Foreskin keratinocyte (primary cell): ENCODE measurements at places on chromosomes 7 and 10.

- DNase-seq, result no peak
Observed at GRCh38 chr7:107838816-107839565, 36.0 kb upstream of the SLC26A3 start.

DNA sequence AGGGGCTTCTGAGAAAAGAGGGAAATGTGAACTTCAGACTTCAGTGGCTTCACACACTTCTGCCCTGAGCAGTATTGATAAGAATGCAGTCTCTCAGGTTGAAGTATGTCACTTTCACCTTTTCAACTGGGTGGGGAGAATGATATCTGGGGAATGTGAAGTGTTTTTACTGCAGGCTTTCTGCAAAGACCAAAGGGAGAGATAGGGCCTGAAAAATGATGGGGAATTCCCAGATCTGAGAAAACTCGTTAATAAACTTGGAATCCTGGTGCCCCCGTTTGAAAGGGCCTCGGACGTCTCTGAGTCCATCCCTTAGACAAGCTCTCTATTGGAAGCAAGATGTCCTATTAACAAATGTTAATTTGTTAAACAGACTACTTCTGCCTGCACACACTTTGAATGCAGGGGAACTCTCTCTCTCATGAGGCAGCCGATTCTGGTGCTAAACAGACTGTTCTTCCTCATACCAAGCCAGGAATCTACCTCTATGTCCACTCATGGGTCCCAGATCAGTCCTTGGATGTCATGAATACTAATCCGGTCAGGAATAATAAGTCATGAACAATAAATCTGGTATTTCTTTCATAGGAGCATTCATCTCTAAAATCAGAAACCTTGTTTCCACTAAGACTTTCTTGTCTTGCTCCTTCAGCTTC, 193.6 kb downstream of the JCAD start:
- DNase-seq, result peak; percentile 42

DNA sequence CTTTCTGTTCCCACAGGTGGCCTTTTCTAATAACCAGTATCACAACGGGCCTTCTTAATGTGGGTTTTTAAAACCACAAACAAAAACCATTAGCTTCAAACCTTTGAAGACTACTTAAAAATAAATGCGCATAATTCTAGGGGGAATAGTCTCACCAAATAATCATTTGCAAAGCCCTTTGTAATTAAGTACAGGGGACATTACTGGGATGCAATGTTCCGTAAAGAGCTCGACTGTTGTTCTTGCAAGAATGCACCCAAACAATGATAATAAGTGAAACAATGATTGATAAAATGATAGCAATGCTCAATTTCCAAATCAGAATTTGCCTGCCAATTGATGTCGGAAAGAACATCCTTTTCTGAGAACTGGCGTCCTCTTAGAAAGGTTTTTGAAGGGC, 589.1 kb upstream of the ADARB2 start:
- no peak for DNase-seq

- DNase-seq, result no peak
Observed at GRCh38 chr10:64116707-64117106, 595.5 kb downstream of the REEP3 start.

DNA sequence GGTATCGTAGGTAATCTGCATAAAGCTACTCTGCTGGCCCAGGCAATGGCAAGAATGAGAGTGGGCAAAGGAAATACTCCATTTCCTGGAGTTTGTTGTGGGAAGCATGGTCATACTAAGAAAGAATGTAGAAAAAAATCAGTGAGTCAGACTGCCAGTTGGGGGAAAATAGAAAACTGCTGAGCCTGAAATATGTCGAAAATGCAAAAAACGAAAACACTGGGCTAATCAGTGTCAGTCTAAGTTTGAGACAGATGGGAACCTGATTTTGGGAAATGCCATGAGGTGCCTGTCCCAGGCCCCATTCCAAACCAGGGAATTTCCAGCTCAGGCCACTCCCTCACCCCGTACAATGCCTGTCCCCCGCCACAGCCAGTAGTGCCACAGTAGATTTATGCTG, 150.0 kb downstream of the ZNF33B start:
- DNase-seq, result no peak

DNA sequence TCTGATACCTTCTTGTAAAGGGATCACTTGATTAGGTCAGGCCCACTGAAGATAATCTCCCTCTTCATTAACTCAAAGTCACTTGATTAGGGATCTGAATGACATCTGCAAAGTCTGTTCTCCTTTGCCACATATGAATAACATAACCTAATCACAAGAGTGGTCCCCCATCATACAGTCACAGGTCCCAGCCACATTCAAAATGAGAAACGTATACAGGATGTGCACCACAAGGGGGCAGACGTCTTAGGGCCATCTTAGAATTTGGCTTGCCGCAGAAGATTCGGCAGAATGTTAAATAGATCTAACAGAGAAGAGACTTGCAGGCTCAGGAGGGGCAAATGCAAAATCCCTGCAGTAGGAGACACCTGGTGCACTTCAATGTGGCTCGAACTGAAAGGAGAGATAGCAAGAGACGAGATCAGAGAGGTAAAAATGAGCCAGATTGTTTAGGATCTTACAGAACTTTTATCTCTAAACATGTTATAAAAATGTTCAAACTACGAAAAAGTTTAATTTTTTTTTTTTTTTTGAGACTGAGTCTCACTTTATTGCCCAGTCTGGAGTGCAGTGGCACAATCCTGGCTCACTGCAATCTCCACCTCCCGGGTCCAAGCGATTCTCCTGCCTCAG, 10.4 kb upstream of the SMC3 start:
- DNase-seq, result no peak

- DNase-seq, result no peak
Observed at GRCh38 chr10:8041284-8041991, 13.1 kb upstream of the GATA3 start.

DNA sequence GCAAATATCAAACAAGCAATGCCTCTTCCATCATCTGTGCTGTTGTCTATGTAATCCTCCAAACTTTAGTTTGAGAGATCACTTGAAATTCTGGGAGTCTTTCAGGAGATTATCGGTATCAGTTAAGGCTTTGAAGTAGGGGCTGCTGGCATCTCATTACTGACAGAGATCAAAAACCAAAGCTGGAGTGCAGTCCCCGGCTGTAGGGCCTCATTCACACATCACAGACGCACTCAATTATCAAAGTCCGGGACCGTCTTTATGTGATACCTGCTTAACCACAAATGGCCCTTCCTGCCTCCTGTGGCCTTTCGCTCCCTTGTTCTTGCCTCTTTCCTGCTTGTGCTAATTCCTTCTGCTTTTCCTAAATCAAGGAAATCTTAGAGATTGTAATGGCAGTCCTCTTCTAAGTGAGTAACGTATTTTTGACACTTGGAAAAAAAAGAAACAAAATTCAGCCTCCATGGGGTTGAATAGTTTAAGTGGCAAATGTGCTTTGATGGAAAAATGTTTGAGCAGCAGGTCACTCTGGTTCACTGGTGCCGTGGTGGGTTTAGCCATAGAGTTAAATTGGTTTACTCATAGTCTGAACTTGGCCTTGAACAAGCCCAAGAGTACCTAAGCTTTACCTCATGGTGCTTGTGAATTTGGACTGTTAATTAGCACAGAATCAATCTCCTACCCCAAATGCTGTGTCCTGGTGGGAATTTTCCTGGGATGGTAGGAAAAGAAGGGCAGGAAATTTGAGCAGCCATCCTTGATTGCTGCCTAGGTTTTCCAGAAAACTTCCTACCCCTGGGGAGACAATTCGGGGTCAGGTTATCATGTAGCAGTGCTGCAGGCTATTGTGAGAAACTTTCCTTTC, 178.9 kb upstream of the LYZL1 start:
- DNase-seq, result no peak

DNA sequence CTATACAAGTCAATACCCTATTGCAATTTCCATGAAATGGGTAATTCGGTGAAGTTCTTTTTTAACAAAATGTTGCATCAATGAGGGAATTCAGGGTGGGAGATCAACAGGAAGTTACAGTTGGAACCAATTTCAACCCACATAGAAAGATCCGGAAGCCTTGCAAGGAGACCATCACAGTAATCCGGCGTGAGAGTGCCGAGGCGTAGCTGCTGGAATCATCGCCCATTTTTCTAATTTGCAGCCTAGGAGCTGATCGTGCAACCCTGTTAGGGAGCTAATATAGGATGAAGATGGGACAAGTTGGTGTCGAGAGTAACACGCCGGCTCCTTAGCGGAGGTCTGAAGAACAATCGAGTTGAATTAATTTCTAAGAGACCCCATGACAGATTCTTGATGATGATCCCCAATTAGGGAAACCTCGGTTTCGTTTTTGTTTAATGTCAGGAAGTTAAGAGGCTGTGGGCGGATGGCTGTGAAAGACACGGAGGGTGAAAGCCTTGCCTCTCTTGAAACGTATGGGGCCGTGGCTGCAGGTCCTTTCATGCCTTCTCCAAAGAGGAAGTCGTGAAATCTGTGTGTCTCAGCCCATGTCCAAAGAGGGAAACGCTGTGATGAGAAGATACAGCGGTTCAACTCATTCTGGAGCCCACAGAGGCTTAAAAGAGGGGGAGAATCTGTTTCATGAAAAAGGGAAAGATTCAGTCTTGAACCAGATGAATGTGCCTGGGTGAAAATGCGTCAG, 51.2 kb upstream of the CARD11 start:
- no peak for DNase-seq

GRCh38 chr7:44448922-44449583, 41.4 kb downstream of the NUDCD3 start:
- DNase-seq, result no peak

DNA sequence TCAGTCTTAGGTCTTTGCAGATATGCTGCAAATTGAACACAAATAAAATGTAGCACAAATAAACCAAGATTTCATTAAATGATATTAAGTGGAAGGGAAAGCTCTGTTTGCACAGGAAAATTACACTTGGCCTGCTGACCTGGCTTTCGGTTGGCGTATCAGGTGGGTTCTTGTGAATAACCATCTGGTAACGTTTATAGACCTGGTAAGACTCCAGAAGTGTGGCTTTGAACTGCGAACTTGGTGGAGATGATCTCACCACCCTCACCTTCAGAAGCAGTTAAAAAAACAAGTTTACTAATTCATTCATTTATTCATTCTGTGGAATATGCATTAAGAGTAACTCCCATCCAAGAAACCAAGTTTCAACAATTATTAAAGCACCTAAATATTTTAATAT, 28.1 kb downstream of the ATE1 start:
- DNase-seq, result no peak

DNA sequence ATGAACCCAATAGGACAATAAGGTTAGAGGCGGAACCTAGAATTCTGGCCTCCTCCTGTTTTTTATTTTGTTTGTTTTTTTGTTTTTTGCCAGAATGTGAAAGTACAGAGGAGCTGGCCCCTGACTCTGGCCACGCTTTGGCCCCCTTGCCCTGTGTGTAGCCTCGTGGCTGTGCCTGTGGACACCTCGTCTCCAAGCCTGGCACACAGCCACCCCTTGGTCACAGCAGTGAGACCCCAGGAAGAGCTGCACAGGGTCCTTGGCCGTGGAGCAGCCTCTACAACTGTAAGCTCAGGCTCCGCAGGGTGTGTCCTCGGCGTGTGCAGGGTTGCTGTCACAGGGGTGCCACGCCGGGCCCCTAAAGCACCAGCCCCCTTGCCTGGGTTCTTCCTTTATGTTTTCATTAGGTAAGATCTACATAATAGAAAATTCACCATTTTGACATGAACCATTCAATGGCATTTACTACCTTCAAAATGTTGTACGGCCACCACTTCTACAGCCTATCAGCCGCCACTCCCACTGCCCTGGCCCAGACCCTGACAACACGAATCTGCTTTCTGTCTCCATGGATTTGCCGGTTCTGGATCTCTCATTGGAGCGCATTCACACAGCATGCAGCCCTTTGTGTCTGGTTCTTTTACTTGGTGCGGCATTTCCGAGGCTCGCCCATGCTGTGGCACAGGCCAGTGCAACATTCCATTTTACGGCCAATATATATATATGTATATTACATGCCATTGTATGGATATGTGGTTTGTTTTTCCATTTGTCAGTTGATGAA, 51.0 kb downstream of the AMZ1 start:
- DNase-seq, result no peak

- DNase-seq, result no peak
Observed at GRCh38 chr7:151346-152050, 40.9 kb upstream of the FAM20C start.

DNA sequence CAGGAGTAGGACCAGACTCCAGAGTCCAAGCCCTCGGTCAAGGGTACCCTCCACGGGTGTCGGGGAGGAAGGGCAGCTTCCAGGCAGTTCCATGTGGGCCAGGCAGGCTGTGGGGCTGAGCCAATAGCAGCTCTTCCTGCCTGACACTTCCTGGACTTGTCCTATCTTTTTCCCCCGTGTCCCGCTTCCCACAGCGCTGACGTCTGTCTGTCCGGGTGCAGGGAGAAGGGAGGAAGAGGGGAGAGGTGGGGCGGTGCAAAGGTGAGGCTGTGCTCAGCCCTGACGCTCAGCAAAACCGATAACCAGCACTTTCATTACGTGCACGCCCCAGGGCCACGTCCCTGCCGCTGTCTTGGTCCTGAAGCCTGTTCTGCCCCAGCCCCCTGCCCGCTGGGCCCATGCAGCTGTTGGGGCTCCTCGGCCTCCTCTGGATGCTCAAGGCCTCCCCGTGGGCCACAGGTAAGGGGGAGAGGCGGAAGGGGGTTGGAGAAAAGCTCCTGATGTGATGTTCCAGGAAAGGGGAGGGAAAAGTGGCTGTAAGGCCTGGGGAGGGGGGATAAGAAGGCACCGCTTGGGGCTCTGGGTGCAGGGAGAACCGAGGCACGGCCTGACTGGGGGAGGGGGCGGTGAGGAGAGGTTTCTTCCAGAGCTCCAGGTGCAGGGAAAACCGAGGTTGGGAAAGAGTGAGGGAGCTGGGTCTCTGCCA, at the start of gene MUC3A:
Gene MUC3A (plus strand): TSS at position 308 of the 706 bp plus-strand sequence. CDS start 91 bp downstream, at position 399.
- DNase-seq, result no peak

- DNase-seq, result peak; percentile 90
Observed at GRCh38 chr7:81285142-81285871, 366.5 kb upstream of the SEMA3C start.

DNA sequence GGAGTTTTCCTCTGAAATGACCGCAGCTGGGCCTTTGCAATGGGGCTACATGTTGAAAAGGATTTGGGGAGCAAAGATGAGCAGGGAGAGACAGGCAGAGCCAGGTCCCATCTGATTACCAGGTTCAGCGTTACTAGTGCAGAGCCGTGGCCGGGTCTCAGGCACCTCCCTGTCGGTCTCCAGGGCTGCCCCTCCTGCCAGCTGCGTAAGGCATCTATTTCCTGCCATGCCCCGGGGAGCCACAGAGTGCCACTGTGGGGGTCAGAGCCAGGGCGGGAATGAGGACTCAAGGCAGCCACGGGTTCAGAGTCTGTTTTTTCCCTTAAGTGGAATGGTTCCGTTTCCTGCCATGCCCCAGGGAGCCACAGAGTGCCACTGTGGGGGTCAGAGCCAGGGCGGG, 382.6 kb upstream of the SHH start:
- DNase-seq, result no peak

- no peak for DNase-seq
Observed at GRCh38 chr10:70430493-70431445, 10.7 kb downstream of the NODAL start.

DNA sequence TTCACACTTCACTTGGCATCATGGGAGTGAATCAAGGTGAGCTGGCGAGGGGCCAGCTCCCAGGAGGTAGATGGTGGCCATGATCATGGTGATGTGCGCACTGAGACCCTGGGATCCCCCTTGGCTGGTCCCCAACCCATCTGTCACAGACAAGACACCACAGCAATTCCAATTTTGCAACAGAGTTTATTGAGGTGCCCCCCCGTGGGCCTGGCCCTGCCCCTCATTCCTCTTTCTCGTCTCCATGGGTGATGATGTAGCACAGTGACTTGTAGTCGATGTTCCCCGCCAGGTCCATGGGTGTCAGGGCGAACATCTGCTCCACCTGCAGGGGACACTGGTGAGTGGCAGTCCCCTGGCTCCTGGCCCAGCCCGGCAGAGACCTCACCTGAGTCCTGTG, 2.4 kb downstream of the MYL7 start:
- DNase-seq, result no peak

GRCh38 chr10:118980870-118981269, 48.6 kb upstream of the NANOS1 start:
- DNase-seq, result no peak
